ENCODE measurements at places on chromosomes 2 and 18.
A peak's percentile ranks its signal among the peaks of the same experiment; 100 is the strongest.

DNA sequence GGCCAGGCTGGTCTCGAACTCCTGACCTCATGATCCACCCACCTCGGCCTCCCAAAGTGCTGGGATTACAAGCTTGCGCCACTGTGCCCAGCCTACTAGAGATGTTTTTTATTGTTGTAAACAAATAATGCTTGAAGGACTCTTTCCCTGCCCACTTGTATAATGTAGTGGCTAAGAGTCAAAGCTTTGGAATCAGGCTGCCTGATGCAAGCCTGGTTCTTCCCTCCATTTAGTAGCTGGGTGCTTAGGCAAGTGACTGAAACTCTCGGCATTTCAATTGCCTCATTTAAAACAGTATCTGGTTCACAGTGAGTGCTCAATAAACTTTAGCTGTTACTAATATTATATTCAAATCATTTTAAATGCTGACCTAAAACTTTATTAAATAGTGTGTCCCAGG, 264.0 kb upstream of the FBXO11 start:
- DNase-seq, result no peak

DNA sequence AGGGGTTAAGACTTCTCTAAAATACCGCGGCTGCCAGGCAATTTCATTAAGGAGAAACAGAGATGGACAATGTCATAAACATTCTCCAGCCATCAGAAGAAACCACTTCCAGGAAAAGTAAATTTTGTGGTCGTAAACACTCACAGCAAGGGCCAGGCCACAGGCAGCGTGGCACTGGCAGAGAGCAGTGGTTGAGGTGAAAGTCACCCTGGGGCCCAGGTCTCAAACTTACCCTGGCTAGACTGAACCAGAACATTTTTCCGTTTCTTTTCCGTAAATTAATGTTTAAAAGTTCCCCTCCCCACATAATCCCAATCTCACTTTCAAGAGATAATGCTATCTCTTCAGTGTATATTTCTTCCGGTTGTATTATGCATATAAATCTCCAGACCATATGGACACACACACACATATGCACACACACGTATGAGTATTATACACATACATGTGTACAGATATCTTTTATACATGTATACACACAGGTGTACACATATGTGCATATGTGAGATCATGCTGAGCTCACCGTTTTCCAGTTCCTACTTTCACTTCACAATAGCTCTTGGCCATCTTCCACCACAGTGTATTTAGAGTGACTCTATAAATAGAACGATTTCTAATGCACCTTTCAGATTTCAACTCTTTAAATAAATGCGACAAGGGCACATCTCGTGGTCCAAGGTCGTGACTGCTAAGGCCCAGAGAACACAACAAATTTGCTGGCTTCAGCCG, 90.1 kb downstream of the MALT1 start:
- no peak for DNase-seq

DNA sequence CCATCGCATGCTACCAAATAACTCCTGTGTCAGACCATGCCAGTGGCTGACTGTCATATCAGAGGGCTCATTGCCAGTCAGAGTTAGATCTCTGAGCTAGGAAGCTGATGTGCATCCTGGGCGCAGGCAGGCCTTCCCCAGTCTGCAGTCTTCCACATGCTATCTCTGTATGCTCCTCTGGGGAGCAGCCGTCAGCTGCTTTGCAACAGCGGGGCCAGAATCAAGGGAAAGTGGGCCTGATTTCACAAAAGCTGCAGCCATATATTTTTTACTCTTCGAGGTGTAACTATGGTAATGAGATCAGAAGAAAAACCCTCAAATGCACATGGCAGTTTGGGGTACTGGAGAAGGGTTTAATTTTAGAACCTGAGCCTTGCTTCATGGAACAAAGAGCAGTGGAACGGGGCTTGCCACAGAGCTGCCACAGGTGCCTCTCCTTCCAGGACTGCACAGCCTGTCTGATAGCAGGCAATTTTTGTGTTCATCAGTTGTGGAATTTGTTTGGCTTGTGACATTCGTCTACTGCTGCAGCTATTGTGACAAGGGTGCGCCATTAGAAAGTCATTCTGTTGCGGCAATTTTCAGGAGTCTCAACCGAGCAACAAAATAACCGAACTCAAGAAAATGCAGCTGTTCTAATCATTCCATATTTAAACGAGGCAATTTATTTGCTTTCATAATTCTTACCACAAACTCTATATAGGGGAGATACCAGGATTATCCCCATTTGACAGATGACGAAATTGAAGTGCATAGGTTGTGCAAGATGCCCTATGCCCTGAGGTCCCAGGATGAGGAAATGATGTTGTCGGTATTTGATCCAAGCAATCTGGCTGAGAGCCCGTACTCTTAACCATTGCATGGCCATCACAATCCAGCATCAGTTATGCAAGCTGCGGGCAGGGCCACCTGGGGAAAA, 109.6 kb upstream of the CYRIA start:
- DNase-seq, result no peak

DNA sequence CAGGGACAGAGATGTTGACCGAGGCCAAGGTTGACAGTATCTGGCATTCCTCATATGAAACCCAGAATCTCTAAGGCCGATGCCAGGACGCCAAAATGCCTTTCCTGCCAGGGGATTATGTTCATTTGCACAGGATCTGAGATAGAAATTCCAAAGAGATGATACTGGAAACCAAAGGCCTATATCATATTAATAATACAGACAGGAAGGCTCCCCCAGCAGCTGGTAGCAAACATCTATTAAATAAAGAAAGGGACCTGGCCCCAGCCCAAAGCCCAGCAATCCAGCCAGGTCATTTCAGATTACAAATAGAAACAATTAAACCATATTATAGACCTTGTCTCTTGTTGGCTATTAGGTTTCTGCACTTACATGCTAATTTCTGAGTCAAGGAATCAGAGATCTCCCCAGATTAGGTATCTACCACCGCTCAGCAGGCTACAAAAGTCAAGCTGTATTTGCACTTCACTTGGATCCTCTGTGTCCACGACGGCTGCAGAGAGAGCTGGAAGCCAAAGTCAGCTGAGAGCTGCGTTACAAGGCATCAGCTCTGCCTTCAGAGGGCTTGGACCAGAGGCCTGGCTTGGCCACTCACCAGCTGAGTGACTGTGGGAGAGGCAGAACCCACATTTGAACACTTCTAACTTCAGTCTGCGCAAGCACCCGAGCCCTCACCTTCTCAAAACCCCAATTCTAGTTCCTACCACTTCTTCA, 269.3 kb upstream of the SIX2 start:
- DNase-seq, result peak; percentile 64

DNA sequence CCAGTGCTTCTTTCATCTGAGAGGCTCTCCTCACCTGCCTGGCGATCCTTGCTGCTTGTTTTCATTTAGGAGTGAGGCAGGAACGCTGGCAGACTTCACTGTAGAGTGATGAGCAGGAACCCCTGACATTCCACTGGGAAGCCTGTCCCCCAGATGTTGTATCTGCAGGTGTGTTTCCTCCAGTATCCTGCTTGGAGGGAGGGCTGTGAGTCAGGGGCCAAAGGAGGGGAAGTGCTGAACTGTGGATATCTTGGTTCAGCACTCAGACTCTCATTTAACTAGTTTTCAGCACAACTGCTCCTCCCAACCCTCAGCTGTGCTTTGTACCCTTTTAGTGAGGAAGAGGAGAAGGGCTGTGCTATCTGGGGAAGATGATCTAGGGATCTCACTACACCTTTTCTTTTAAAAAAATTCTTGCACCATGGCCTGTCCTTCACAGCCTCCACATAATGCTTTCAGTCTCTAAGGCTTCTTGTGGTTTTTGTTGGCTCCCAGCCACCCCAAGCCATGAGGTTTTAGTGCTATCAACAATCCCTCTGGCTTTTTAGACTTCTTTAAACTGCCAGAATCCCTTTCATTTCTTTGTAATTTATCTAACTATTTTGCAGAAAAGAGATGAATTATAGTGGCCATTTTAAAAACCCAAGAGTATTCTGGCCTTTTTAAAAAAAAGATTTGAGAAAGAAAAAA, 11.2 kb downstream of the ANKAR start:
- DNase-seq, result no peak

DNA sequence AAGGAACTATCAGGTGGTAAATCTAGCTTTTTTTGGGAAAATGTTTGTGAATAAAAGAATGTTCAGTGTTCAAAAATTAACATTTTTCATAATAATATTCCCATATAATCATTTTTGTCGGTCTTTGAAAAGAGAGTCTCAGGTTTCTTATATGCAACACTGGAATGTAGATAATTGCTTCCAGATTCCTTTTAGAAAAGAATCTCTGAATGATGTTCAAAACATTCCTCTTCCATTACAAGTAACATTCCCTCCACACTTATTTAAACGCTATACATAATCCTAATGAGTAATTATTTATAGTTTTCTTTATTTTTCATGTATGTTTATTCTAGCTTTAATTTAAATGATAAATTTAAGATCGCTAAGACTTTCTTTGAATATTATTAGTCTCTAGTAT, 7.0 kb downstream of the ZSWIM2 start:
- no peak for DNase-seq

GRCh38 chr2:119119076-119119785, 39.3 kb downstream of the C1QL2 start:
- DNase-seq, result peak; percentile 69

DNA sequence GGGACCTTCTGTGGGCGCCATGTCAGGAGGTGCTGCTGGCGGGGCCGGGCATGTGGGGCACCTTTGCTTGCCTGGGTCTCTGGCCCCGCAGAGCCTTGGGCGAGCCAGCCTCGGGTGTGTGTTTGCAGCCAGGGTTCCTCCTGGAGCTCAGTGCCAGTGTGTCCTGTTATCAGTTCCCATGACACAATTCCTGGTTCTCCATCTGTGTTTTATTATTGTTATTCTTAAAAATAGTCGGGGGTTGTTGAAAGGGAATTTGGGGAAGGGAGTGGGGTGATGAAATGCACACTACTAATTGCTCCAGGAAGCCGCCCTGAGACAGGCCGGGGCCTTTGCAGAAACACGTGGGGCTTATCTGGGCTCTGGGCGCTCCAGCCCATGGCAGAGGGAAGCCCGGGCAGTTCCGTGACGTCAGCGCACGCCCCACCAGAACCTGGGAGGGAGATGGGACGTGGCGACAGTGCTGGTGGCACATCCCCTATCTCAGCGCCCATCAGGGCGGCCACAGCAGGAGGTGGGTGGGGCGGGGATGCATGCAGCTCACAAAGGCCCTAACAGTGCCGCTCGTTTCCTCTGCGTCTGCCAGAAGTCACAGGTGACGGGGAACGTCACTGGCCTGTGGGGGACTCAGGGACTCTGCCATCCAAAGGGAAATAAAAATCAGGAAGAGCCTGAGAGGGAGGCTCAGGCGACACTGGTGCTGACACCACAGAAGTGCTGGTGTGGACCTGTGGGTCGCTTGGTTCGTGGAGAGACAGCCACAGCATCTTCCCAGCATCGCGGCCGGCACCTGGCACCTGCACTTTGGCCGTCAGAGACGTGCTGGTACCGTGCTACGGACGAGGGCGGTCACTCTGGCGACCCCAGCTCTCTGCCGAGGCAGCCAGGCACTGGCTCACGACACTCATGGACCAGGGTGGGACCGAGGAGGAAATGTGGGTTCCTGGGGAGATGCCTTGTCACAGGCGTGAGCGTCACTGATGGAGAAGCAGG, 131.0 kb downstream of the NFATC1 start:
- no peak for DNase-seq
